Spinal cord (tissue), 10 donors: ENCODE measurements at places on chromosomes 6 and 20. TPM values are rescaled to one million over a fixed set of nuclear protein-coding genes. Genes with fewer than 3 reads are reported as not detected.

MEP1A gene
- 0.09 TPM for polyA plus RNA-seq

CAP2 gene
- polyA plus RNA-seq = 27.0 TPM

SRMS gene
- polyA plus RNA-seq = 0.22 TPM

PREP gene
- polyA plus RNA-seq = 40.4 TPM

PPP1R14C gene
- polyA plus RNA-seq = 33.4 TPM

ZC3H12D gene
- 0.99 TPM for polyA plus RNA-seq

ARFGEF3 gene
- 24.0 TPM for polyA plus RNA-seq

GCNT2 gene
- 7.9 TPM for polyA plus RNA-seq

GPR31 gene
- polyA plus RNA-seq = not detected

LY6G6D gene
- 0.51 TPM for polyA plus RNA-seq

PPIL4 gene
- 37.3 TPM for polyA plus RNA-seq

DLGAP4 gene
- 121 TPM for polyA plus RNA-seq

TRAPPC3L gene
- polyA plus RNA-seq = 0.45 TPM

C2 gene
- 14.7 TPM for polyA plus RNA-seq

HSPA1A gene
- 117 TPM for polyA plus RNA-seq

VPS52 gene
- polyA plus RNA-seq = 87.3 TPM

GTSF1L gene
- not detected for polyA plus RNA-seq

GRCh38 chr6:166523782-166524559, 62.5 kb downstream of the RAMACL start:
- DNase-seq = peak; percentile 51

DNA sequence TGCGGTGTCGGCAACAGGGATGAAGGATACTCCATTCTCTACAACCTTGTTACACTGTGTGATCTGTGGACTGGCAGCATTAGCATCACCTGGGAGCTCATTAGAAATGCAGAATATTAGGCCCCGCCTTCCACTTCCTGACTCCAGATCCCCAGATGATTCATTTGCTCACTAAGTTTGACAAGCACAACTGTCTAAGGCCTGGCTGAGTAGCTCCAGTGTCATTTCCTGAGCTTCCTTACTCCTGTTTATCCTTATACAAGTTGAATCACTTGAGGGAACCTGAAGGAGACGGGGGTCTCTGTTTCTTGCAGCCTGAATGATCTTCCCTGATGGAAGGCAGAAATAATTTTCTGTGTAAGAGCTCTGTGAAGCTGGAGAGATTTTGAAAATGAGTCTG, 32.7 kb upstream of the PROKR2 start:
- DNase-seq = no peak

GRCh38 chr6:80523010-80523409, 416.5 kb downstream of the BCKDHB start:
- no peak for DNase-seq

DNA sequence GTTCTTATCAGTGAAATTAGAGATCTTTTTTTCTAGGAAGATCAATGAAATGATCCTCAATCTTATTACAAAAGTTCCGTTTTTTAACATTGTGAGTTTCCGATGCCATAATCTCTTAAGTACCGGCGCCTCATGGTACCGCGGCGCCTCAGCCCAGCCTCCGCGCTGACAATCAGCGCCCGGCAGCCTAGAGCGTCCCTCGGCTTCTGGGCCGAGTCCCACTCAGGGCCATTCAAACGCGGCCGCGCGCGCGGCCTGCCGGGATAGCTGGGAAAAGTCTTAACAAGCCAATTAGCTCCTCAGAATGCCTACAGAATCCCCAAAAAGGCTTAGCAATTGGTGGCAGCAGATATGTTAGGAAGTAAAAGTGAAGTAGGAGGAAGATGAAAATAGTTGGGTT, 204.8 kb downstream of the ADGB start:
- peak; percentile 2 for DNase-seq

- no peak for DNase-seq
Observed at GRCh38 chr6:169247991-169248390, 5.7 kb downstream of the THBS2 start.

- no peak for DNase-seq
Observed at GRCh38 chr6:30893001-30893591, 8.8 kb downstream of the DDR1 start.

- no peak for DNase-seq
Observed at GRCh38 chr20:32458061-32458836, 100.1 kb downstream of the ASXL1 start.

GRCh38 chr20:49583669-49584417, 15.9 kb upstream of the PTGIS start:
- DNase-seq = no peak

DNA sequence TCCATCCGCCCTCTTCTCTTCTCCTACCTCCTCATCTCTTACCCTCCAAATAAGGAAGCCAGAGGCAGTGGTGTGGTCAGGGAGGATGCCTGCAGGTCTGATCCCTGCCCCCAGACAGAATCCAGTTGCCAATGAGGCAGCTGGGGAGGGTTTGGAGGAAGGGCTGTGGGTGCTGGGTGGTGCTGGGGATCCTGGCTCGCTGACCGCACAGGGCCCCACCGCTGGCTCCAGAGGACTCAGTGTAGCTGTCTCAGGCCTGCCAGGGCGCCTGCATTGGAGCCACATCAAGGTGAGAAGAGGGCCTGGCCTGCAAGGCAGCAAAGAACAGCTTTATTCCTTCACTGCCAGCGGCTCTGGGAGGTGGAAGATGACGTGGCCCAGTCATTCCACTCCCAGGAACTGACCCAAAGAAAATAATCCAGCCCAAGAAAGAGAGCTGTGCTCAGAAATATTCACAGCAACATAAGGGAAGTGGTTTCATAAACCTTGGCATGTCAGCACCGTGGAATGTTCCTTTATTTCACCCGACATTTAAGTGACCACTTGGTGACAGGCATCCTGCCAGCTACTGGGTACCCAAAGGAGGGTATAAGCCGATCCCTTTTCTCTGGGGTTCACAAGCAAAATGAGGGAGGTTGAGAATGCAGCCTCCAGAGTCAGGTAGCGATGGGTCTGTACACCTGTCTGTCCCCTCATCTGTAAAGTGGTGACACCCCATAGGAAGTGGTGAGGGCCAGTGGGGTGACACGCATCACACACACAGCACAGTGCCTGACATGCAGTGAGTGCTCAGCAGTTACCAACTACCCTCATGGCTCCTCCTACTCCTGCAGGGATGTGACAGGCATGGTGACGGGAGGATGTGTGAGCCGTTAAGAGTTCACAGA, 125.1 kb downstream of the SNX5 start:
- DNase-seq = no peak

GRCh38 chr20:45459606-45460005, 9.9 kb upstream of the WFDC2 start:
- DNase-seq = no peak

DNA sequence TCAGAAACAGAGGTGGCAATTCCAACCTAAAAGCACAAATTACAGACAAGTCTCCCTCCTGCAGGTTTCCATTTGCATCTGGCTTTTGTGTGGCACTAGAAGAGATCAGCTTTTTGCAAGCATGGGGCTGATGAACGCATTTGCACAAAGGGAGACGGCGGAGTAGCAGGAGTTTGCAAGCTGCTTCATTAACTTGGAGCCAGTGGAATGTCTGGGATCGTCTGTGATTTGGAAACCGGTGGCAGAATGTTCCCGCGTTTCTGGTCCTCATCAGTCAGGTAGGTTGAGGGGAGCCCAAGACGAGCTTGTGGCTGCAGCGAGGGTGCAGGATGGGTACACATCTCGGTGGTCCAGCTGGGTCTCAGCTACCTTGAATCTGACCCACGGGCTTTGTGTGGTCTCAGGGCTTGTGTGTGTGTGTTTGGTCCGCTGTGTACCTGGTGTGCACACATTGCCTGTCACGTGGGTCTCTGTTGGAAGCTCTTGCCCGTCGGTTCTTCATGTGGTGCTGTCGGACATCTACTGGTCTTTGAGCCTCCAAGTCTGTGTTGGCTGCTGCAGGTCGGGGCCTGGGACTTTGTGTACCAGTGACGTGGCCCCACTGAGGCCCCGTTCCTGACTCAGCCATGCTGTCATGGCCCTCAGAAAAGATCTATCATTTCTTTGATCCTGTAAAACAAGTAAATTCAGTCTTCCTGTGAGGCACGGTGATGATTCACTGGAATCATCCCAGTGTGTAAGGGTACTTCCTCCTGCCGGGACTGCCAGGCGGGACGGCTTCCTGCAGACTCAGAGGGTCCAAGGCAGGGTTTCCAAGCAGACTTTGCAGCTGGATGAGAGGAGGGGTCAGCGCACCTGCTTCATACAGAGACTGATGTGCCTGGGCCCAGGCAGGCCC, 12.4 kb upstream of the MYT1 start:
- DNase-seq = no peak

- peak; percentile 76 for DNase-seq
Observed at GRCh38 chr20:58150772-58151171, 77.7 kb downstream of the ANKRD60 start.

GRCh38 chr6:46138281-46138680, 8.5 kb downstream of the ENPP4 start:
- no peak for DNase-seq

- DNase-seq = peak; percentile 10
Observed at GRCh38 chr6:16700202-16700915, 60.9 kb downstream of the ATXN1 start.

- no peak for DNase-seq
Observed at GRCh38 chr6:150902142-150902776, 36.8 kb downstream of the MTHFD1L start.

DNA sequence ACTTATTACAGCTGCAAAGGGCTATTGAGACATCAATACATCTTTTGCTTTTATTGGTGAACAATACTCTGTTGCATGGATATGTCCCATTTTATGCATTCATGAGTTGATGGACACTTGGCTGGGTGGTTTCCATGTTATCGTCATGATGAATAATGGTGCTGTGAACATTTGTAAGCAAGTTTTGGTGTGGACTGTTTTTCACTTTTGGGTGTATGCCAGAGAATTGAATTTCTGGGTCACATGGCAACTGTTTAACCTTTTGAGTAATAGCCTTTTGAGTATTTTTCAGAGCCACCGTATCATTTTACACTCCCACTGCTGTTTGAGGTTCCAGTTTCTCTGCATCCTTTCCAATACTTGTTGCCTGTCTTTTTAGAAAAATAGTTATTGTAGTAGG, 107.0 kb downstream of the JARID2 start:
- DNase-seq = no peak

GRCh38 chr6:13384506-13384905, 56.2 kb upstream of the TBC1D7 start:
- peak; percentile 53 for DNase-seq

DNA sequence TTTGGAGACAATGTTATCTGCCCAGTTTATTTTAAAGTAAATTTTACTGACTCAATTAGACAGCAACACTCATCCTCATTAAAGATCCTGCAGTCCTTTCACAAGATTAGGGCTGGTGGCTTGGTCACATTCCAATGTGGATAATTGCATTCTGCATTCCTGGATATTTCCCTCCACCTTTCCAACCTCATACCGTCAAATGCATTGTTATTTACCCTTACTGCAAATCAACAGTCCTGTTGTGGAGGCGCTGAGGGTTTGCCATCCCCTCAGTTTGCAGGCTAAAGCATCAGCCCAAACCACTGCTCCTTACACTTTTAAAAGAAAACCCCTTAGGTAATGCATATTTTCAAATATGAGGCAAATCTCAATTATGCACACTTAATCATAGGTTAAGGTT, 5.4 kb downstream of the CITED2 start:
- DNase-seq = no peak

- DNase-seq = no peak
Observed at GRCh38 chr20:6976106-6976900, 208.8 kb downstream of the BMP2 start.

GRCh38 chr6:143449714-143450452, 612 bp downstream of the ADAT2 start:
- no peak for DNase-seq

DNA sequence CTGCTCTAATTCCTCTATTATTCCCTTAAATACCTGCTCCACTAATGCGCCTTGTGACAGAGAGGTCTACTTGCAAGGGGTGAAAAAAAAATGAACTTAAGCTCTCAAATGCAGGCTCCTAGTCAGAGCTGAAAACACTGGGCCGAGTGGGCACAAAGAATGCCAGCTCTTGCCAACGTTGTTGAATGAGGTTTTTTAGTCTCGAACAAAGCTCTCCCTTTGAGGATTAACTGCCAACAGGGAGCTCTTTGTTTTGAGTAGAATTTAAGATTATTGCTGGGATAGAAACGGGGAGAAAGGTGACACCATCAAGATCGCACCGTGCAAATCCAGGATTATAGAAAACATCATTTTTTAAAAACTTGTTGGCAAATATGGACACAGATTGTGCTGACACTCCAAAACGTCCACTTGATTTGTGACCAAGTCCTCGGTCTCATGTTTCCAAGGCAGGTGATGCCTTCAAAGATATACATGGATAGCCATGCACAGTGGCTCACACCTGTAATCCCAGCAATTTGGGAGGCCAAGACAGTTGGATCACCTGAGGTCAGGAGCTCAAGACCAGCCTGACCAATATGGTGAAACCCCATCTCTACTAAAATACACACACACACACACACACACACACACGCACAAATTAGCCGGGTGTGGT, 163.2 kb downstream of the BMP7 start:
- peak; percentile 89 for DNase-seq

DNA sequence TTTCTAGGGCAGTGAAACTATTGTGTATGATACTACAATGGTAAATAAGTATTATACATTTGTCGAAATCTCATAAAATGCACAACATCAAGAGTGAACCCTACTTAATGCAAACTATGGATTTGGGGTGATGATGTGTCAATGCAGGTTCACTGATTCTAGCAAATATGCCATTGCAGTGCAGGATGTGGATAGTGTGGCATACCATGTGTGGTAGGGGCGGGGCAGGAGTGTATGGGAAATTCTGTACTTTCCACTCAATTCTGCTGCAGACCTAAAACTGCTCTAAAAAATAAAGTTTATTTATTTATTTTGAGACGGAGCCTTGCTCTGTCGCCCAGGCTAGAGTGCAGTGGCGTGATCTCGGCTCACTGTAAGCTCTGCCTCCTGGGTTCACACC, 44.3 kb downstream of the ABHD12 start:
- no peak for DNase-seq

DNA sequence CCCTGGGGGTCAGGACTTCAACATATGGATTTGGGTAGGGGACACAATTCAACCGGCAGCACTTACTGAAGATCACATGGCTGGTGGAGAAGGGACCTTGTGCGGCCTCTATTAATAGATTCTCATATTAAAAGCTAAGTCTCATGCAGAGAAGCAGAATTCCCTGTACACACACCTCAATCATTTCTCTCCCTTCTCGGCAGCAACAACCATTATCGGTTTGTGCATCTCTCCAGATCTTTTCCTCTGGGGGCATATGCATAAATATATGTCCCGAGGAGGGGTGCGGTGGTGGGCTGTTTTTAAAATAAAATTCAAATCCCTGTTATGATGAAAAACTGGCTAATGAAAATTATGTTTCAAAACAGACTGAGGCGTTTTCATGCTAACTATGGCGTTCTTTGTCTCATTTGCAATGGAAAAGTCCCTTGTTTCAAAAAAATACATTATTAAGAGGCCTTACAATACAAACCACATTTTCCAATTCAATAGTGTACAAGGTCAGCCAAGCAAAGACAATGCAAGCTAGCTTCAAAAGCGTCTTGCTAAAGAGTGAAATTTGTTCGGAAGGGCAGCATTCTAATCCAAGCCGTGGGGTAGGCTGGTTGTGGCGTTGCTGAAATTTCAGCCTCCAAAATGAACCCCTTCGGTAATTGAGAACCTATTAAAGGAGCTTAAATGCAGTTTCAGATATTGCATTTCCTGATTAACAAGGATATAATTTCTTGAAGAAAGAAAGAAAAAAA, 17.3 kb downstream of the APCDD1L start:
- DNase-seq = no peak

GRCh38 chr6:52820198-52820597, 16.6 kb upstream of the GSTA1 start:
- DNase-seq = no peak
